ENCODE measurements at places on chromosomes 3 and 15.

- DNase-seq: no peak
Measured at GRCh38 chr3:55951388-55951787, 464.3 kb upstream of the WNT5A start.

- DNase-seq: peak; percentile 92
Measured at GRCh38 chr3:38164952-38165721, at the start of gene OXSR1. Gene OXSR1 (plus strand): TSS chr3:38165537. CDS start chr3:38165877, 340 bp downstream.

DNA sequence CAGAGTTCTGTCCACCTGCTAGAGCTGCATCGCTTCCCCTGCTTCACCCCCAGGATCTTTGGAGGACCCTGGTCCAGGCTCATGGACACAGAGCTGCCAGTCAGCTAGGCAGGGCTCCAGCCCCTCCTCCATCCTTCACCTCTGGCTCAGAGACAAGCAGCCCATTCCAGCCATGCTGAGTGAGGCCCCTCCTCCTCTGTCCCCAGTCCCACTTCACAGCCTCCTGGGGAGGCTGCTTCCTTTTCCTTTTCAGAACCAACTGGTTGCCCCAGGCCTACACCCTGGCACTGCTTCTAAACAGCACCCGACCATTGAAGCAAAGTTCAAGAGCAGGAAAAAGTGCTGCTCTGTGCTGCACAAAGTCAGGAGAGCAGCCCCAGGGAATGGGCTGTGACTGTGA lies 22.2 kb downstream of the IQSEC1 start:
- no peak for DNase-seq

DNA sequence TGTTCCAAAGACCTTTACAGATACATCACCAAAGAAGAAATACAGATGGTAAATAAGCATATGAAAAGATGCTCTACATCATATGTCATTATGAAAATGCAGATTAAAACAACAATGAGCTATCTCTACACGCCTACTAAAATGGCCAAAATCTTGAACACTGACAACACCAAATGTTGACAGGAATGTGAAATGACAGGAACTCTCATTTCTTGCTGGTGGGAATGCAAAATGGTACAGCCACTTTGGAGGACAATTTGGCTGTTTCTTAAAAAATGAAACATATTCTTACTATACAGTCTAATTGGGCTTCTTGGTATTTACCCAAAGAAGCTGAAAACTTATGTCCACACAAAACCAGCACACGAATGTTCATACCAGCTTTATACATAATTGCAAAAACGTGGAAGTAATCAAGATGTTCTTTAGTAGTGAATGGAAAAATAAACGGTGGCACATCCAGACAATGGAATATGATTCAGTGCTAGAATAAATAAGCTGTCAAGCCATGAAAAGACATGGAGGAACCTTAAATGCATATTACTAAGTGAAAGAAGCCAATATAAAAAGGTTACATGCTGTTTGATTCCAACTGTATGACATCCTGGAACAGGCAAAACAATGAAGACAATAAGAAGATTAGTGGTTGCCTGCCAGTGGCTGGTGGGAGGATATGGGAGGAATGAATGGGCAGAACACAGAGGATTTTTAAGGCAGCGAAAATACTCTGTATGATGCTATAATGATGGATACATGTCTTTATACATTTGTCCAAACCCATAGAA lies 81.3 kb upstream of the NEDD4 start:
- DNase-seq: no peak

DNA sequence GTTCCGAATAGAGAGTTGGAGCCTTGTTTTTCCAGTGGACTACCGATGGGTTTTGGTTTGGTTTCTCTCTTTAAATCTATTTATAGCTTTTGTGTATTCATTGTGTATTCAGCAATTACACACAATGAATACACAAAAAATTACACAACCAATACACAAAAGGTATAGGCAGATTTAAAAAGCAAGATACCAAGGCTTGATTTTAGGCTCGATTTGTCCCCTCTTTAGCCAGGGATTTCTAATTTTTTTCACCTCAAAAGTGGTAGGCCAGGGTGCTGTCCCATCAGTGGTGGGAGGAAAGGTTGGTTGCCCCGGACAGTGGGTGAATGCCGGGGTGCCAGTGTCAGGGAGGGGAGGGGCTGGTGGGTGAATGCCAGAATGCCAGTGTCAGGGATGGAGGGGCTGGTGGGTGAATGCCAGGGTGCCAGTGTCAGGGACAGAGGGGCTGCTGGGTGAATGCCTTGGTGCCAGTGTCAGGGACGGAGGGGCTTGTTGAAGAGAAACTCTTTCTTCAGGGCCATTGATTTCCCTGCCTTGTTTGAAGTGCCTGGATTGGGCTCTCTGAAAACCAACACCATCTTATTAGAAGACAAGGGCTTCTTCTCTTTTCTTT lies 186.2 kb downstream of the GOLGA6L6 start:
- no peak for DNase-seq

GRCh38 chr3:188323067-188323842 lies 169.3 kb downstream of the LPP start:
- no peak for DNase-seq

- no peak for DNase-seq
Measured at GRCh38 chr3:6521369-6522113, 339.4 kb upstream of the GRM7 start.

DNA sequence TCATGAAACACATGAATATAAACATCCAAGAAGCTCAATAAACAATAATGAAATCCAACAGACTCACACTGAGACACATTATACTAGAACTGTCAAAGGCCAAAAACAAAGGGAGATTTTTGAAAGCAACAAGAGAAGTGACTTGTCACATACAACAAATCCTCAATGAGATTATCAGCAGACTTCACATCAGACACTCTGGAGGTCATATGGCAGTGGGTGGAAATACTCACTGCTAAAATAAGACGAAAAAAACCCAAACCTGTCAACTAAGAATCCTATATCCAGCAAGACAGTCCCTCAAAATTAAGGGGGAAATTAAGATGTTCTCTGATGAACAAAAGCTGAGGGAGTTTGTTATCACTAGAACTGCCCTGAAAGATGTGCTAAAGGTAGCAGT lies 125.4 kb upstream of the MELTF start:
- DNase-seq: no peak

DNA sequence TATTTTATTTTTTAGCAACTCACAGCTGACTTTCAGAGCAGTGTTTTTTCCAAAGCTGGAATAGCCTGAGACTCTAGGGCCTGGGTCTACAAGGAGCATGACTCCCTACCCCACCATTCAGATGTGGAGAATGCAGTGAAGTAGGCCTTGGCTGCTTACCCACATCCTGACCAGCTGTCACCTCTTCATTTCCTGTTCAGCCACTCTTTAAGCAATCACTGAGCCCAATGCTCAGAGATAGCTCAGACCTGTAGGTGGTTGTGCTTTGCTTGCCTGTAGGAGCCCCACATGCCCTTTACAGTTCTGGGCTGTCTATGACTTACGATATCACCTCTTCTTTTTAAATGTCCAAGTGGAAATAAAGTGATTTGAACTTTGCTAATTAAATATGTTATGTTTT lies 148.1 kb downstream of the NEK11 start:
- DNase-seq: no peak

DNA sequence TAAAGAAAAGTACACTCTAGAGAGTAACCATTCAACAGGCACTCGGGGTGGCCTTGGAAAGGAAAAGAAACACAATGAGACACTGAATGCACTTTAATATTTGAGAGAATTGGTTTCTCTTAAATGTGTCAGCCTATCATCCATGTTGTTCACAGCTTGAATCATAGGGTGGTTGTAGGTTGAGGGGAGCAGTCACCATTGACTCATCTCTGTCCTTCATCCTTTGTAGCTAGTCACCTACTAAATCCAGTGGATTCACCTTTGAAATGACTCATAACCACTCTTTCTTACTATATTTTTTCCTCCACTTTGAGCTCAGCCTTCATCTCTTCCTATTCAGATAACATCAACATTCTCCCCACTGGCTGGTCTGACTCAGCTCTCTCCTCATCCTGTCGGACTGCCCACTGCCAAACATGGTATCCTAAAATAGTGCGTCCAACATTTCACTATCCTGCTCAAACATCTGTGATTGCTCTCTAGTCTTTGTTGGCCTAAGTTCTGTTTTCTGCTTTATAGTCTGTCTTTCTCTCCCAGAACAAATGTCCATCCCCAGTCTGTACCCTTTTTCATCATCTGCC lies 182.7 kb upstream of the GADL1 start:
- peak; percentile 36 for DNase-seq

- DNase-seq: no peak
Measured at GRCh38 chr3:41434781-41435180, 235.5 kb downstream of the CTNNB1 start.

- DNase-seq: no peak
Measured at GRCh38 chr3:13621381-13622221, 72.7 kb downstream of the FBLN2 start.

DNA sequence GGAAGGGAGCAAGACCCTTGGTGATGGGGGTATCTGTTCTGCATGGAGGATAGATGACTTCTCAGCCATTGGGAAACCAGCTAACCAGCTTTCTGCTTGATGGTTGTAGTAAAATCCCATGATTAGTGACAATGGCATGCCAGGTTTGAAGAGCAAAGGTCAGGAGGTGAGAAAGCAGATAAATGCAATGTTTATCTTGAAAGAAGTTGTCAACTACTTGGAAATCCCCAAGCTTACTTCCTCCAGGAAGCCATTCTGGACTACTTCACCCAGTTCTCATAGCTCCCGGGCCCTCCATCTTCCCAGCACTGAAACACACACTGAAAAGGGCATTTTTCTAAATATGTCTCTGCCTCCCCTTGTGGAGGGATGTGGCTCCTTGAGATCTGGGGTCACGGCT lies 51.3 kb downstream of the SMAD3 start:
- no peak for DNase-seq

GRCh38 chr3:35894735-35895134 lies 255.4 kb downstream of the ARPP21 start:
- DNase-seq: no peak

- no peak for DNase-seq
Measured at GRCh38 chr15:40623361-40623760, 29.3 kb downstream of the KNL1 start.

- DNase-seq: no peak
Measured at GRCh38 chr15:100667405-100668347, 65.3 kb downstream of the ASB7 start.

GRCh38 chr3:32597656-32598055 lies 27.0 kb upstream of the DYNC1LI1 start:
- no peak for DNase-seq

DNA sequence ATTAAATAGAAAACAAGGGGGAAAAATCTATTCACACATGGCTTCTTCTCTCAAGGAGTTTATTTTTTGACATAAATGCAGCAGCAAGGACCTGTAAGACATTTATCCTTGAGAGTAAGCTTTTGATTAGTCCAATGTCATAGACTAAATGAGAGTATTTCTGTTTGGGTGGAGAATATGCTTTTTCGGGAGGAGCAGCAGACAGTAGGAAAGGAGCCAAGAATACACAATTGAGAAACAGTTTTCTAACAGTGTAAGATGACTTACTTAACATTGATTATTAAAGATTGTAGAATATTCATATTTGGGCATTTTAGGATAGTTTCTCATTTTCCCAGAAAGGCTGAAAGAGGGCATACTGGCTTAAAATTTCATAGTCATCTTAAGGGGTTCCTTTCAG lies 65.9 kb upstream of the PAQR5 start:
- DNase-seq: no peak

DNA sequence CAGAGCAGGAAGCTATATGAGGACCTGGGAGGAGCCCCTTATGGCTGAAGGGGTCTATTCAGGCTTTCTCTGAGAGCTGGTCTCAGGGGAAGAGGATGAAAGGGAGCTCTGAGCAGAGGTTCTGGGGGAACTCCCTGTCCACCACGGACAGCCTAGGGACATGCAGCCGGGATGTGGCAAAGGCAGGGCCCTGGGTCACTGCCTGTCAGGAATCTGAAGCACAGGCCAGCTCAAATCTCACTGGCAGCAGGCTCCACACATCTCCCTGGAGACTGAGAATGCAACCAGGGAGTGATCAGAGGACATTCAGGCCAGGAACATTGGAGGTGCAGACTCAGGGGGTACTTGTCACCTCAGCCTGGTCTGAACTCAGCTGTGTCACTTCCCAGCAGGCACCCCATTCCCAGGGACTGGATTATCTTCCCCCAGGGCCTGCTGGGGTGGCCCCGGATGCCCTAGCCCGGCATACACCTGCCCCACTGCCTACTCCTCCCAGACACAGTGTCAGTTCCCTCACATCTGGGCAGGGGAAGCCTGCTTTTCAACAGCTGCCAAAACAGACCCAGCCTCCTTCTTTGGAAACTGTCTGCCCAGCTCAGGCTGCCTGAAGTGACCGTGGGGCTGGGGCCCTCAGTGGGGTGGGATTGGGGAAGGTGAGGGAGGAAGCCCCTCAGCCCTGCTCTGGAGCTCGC lies 18.3 kb upstream of the SEMA3F start:
- no peak for DNase-seq

DNA sequence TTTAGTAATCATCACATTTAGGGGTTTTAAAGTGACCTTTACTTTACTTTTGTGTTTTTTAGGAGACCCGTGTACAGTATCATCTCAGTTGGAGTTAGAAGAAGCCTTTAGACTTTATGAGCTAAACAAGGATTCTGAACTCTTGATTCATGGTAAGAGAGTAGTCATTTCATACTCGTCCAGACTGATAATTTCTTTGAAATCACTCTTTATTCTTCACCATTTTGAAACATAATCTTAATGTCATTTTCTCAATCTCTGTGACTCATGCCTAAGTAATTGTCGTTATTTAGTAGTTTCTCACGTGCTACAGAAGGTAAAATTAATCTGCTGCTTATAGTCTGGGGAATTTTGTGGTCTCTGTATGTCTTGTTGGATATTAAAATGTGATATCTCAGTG lies 37.7 kb downstream of the PRKCI start:
- DNase-seq: no peak

DNA sequence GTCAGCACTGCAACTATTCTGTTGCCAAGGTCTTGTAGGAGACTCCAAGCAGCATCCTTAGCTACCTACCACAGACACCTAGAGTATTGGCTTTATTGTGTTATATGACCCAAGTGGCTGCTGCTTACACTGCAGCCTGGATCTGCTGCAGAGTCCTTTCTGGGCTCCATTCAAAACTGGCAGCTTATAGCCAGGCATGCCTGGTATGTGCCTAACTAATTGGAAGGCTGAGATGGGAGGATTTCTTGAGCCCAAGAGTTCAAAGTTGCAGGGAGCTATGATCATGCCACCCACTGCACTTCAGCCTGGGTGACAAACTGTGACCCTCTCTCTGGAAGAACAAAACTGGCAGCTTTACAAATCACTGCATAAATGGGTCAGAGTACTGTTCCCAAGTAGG lies 8.6 kb downstream of the NDUFB4 start:
- no peak for DNase-seq

DNA sequence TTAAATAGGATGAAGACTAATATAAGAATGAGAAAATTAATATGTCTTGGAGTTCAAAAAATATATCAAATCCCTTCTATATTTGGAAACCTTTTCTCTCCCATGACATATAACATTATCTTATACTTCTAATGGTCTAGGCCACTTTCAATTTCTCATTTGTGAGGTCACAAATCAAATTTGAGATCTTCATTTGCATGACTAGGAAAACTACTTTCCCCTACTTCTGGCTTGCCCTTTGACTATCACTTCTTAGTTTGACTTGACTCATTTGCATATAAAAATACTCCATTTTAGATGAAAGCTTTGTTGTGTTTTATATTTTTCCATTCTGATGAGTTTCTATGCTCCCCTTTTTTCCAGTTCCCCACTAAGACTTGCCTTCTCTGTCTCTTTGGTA lies 598.6 kb upstream of the TBL1XR1 start:
- no peak for DNase-seq

GRCh38 chr3:64316971-64317370 lies 91.7 kb upstream of the PRICKLE2 start:
- no peak for DNase-seq

- DNase-seq: no peak
Measured at GRCh38 chr15:89113296-89114024, 25.2 kb downstream of the ABHD2 start.
